Skin of body (tissue), 3 donors: ENCODE measurements at places on chromosomes 2 and 18. TPM values are rescaled to one million over a fixed set of nuclear protein-coding genes. Genes with fewer than 3 reads are reported as not detected.
A peak's percentile ranks its signal among the peaks of the same experiment; 100 is the strongest.

- DNase-seq = no peak
Measured at GRCh38 chr2:110114831-110115255, 779 bp downstream of the MALL start.

DNA sequence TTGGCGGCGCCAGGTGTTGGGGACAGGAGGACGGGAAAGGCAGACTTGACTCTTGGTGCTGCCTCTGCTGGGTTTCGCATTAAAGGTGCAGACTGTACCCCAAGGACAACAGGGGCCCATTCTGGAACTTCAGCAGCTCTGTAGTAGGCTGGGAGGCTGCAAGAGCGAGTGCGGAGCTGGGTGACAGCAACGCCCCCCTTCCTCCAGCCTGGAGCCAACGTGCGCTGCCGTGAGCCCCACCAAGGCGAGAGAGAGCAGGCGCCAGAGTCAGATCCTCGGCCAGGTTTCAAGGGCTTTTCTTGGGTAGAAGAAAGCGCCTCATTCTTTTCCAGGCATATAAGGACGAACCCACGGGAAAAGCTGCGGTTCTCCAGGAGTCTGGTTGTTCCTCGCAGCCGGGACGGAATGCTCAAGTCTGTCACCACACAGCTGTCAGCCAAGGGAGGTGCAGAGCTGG, 1.9 kb downstream of the DOK6 start:
- no peak for DNase-seq

DNA sequence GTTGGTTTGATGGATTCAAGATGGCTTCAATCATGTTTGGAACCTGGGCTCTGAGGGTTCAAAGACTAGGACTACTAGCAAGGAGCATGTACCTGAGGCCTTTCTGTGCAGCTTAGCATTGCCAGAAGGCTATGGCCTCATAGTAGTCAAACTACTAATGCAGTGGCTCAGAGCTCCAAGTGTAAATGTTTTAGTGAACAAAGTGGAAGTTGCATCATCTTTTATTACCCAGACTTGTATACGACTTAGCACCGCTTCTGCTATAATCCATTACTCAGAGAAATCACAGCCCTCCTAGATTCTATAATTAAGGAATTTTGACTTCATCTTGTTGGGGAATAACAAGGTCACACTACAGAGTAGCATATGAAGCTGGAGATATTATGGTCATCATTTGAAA, 210.5 kb downstream of the ERBB4 start:
- DNase-seq = no peak

- DNase-seq = no peak
Measured at GRCh38 chr2:38622210-38622609, 19.5 kb upstream of the HNRNPLL start.

DNA sequence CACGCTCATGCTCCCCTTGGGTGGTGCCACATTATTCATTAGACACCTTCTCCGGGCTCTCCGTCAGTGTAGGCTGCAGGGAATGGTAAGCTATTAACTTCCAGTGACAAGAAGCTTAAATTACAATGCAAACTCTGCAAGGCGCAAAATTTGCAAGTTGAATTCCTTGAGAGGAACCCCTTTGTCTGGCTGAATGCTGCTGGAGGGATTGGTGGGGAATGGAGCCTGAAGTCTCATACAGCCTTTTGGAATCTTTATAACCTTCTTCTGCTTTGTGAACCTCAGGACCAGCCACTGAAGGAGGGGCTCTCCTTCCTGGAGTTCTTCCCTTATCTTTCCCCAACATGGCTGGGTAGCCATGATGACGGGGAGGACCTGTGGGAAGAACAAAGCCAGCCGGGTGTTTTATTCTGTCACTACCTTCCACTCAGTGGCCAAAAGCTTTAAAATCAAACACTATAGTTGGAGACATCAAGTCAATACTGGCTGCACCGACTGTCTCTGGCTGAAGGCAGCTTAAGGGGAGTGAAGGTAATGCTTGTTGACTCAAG, 220.9 kb upstream of the EPHA4 start:
- no peak for DNase-seq

GRCh38 chr2:147648471-147648870, 196.4 kb upstream of the ACVR2A start:
- no peak for DNase-seq

- no peak for DNase-seq
Measured at GRCh38 chr2:64090264-64090663, 54.0 kb downstream of the PELI1 start.

GRCh38 chr2:70061317-70061716, 26.0 kb upstream of the PCBP1 start:
- DNase-seq = no peak

- DNase-seq = no peak
Measured at GRCh38 chr18:63997606-63998005, 27.7 kb downstream of the SERPINB8 start.

DNA sequence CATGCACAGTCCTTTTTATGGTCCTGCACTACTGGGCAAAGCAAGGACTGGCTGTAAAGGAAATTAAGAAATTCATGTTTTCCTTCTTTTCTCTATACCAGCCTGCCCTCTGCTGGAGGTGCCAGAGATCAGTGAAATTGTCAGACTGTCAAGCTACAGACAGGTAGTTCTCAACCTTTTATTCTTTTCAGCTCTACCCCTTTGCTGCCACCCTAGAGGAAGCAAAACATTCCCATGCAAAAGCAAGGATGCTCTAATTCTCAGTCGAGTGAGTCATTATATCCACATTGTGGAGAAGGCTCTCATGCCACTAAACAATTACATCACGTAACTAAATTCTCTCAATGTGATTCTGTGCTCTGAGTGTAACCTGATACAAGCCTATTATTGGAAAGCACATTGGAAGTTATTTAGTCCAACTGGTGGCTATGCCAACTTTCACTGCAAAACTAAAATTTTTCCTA, 25.0 kb upstream of the RAPGEF4 start:
- peak; percentile 27 for DNase-seq

The FAM237A gene
- not detected for total RNA-seq

The ANO7 gene
- 0.79 TPM for total RNA-seq

The DLX2 gene
- total RNA-seq = 0.99 TPM

The DCDC2C gene
- total RNA-seq = 0.20 TPM

The CLEC4F gene
- 0.10 TPM for total RNA-seq
